ENCODE measurements at places on chromosomes 16 and 17.

DNA sequence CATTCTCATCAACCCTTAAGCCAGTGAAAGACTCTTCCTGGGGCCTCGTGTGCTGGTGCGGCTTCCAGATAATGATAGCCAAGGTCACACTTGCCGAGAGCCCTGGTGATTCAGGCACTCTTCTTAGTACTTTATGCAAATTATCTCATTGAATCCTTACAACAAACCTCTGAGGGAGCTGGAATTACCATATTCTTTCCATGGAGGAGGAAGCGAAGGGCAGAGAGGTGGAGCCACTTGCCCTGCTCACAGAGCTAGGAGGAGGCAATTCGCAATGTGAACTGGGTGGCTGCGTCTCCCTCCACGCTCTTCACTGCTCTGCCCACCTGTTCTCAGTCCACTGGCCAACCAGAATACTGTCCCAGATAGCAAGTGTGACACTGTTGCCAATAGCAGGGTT lies 409.7 kb downstream of the SNX29 start:
- no peak for DNase-seq

DNA sequence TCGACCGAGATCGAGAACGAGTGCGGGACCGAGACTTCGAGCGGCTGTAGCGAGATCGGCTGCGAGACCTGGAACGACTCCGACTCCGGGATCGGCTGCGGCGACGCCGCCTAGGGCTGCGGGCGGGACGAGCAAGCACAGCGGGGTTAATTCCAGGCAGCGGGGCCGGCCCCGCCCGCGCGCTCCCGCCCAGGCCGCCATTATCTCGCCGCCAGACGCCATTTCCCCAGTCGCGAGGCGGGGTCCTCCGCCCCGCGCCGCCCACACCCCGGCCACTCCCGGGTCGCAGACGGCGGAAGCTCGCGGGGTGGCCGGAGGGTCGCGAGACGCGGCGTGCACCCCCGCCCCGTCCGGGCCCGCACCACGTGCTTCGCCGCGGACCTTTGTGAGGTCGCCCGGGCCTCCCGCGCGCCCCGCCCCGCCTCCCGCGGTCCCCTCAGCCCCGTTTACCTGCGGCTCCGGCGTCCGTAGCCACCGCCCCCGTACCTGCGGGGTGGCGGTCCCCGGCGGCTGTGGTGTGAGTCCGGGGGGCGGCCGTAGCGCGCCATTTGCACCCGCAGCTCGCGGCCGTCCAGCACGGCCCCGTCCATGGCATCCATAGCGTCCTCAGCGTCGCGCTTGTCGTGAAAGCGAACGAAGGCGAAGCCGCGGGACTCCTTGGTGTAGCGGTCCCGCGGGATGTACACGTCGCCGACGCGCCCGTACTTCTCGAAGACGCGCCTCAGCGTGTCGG lies 616 bp downstream of the SRSF2 start:
- DNase-seq: no peak

DNA sequence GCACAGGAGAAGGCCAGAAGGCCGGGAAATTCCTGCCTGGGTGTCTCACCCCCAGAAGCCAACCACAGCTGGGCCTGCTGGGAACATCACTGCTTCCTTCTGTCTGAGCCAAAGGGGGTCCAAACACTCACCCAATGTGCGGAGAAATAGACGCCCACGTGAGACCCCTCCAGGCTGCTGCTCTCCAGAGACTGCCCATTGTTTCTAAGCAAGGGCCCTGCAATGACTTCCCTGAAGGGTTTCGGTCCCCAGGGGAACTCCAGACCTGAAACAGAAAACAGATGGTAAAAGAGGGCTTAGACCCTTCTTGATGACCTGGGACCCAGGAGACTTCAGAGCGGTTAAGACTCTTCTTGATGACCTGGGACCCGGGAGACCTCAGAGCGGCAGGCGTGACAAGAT lies 41.3 kb downstream of the MRM3 start:
- DNase-seq: no peak

DNA sequence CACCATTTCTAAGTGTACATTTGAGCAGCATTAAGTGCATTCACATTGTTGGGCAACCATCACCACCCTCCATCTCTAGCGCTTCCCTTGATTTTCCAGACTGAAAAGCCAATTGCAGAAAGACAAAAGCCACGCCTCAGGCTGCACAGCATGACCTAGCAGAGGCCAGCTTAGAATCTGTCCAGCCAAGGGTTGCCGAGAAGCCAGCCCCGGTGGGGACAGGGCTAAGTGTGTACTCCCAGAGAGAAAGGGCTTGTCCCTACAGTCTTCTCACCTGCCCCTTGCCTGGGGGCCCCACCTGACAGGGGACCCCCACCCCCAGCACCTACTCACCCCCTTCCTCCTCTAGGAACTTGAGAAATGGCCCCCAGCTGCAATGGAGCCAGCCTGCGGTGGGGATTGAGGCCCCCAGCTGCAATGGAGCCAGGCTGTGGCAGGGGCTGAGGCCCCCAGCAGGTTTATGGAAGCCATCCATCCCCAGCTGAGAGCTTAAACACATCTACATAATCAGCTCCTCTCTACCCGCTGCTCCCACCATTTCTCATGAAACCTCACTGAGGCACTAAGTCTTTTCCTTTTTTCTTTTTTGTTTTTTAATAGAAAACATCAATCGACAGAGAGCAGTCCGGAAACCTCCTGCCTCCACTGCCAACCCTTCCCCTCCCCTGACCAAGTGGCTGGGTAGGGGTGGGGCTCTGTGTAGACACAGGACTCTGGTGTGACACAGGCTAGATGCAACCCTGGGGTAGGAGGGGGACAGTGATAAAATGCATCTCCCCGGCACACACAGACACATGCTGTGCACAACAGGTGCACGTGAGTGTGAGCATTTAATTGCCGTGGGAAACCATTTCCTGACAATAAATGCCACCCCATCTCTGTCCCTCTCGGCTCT lies 77.9 kb downstream of the CCT6B start:
- DNase-seq: no peak

DNA sequence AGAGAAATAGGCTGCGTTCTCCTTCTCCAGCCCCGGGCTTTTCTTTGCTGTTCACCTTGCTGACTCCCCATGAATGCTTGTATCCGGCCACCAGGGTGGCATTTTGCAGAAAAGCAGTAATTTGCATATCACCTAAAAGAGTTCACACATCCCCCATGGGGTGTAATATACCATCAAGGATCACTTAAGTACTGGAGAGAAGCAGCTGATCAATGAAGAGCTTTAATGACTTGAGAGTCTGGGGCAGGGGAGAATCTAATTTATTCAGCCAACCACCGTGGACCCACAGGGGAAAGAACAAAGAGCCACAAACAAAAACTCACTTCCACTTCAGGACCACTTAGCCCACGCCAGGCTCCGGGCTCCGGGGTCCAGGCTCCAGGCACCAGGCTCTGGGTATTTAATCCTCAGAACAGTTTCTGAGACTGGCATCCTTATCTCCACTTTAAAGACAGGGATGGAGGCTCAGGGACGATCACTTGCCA lies 33.9 kb upstream of the SEC14L1 start:
- no peak for DNase-seq

DNA sequence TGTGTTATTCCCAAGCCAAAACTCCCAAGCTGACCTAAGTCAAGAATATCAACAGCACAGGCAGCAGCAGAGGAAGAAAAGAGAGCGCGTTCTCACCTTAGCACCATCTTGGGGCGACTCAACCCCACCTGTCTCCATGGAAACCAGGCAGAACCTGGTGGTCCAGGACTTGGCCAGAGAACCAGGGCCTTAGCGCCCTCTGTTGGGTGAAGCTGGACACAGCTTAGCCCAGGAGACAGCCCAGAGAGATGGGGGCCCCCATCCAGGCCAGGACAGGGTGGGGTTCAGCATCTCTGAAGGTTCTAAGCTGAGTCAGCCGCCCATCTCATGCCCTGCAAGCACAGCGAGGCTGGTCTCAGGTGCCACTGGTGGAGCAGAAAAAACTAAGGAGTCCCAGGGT lies 60.1 kb upstream of the TMEM132E start:
- DNase-seq: no peak

DNA sequence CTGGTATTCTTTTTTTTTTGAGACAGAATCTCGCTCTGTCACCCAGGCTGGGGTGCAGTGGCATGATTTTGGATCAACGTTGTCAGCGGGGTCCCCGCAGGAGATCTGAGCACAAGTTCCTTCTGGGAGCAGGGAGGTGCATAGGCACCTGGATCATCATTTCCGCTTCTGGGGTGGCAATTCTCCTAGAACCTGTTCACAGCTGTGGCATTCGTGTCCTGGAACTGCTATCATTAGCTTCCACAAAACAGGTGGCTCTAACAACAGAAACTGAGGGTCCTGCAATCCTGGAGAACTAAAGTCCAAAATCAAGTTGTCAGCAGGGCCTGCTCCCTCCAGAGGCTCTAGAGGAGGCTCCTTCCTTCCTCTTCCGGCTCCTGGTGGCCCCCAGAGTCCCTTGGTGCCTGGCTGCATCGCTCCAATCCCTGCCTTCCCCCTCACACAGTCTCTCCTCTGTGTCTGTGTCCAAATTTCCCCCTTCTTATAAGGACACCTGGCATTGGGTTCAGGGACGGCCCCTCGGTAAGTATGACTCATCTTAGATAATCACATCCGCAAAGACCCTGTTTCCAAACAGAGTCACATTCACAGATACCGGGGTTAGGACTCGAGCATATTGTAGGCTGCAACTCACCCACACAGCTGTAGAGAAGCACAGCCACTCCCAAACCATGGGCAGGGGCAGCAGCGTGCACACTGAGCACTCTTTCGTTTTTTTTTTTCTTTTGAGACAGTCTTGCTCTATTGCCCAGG lies 43.5 kb upstream of the KLHDC4 start:
- DNase-seq: no peak

GRCh38 chr17:33750943-33751701 lies 458.0 kb upstream of the ASIC2 start:
- DNase-seq: peak; percentile 41
